Stimulated activated CD8-positive, alpha-beta memory T cell treated with anti-CD3 and anti-CD28 coated beads, Interleukin-4, amount 100 ng/mL, for 1 hour (primary cell): ENCODE measurements at places on chromosomes 6 and 20.

DNA sequence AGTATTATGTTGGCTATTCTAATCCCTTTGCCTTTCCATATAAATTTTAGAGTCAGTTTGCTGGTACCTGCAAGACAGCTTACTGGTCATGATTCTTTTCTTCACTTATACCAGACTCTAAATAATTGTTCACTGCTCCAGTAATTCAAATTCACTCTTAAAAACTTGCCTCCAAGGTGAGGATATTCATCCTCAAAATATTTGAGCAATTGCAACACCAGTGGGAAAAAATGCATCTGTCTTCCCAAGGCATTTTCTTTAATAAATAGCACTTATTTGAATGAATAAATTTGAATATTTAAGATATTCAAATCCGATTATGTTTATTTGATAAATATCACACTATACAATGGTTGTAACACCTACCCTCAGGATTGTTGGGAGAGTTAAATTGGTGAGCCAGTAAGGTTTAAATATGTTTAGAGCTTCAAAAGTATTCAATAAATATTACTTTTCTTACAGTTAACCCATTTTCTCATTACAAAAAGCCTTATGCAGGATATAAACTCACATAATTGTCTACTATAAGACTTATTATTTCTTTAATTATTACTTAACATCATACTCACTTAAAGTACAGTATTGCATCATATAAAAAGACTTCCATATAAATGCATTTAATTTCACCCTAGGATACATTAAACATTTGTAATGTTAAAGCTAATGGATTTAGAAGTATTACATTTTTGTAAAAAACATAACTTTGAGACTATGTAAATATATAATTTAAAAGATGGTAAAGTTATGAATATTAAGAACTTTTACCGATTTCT, 285.6 kb downstream of the SAMD5 start:
- no peak for DNase-seq

- DNase-seq, result no peak
Observed at GRCh38 chr6:24358219-24358821, 461 bp upstream of the DCDC2 start.

DNA sequence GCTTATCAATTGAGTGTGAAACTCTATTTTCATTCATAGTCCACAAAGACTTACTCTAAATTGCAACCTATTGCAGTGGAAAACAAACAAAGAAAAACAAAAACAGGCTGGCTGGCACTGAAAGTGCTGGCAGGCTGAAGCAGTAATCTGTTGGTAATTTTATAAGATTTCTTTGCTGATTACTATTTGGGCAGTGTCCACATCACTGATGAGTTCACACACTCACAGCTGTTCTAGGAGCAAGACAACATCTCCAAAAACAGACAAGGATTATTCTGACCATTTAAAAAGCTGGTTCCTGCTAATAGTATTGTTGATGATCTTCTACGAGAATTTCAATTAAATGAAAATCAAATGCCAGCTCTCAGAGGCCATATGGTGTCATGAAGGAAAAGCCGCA, 26.9 kb downstream of the MARCKS start:
- no peak for DNase-seq

GRCh38 chr6:68994521-68994920, 359.4 kb downstream of the ADGRB3 start:
- DNase-seq, result no peak

DNA sequence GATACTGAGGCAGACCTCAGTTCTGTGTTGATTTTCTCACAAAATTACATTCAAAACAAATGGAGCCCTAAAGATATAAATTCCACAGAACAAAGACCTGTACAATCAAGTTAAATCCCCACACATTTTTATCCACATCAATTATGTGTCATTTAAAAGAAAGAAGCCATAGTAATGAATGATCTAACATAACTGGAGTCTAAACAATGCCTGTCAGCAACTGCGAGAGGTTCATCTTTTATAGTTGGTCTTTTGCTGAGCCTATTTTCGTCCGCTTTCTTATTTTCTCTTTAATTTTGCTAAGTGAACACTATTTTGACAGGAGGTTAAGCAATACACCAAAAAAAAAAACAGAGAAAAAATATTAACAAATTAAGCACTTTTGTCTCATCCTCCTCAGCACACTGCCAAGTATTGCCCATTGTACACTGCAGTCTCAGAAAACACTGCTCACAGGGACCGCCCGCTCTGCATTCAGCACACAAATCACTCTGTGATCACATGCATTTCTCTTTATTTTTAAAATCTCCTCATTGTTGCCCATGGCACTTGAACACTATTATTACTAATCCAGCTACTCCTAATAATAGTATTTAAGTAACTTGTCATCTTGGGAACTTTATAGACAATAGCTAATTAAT, 140.8 kb downstream of the BTBD9 start:
- DNase-seq, result no peak

DNA sequence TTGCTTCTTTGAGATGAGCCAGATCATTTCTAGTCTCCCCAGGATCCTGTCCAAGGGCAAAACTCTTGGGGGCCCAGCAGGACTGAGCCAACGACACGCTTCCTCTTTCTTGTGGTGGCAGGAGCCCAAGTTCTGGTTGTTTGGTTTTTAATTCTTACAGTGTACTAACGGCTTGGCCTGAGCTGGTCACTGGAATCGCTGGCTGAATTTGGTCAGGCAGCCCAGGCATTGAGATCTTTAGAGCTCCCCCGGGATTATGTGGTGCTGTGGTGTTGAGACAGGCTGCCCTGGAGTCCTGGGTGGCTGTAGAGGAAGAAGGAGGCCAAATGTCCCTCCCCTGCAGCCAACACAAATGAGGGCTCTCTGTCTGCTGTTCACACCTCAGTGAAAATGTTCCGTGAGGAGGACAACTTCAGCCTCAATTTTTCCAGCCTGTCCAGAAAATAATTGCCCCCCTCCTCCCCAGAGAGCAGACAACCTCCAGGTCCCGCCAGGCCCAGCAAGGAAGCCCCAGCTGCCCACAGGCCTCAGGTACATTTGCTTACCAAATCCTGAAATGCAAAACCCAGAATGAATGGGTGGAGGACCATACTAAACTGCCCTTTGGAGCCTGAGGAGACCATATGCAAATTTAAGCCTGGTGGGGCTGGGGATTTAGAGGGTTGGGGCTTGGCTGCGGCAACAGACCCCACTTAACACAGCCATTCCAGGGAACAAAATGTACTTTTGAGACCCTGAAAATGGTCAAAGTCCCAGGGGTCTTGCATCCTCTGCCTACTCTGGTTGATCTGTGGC, 23.6 kb downstream of the BNIP5 start:
- no peak for DNase-seq

GRCh38 chr20:56460459-56460858, 8.0 kb upstream of the RTF2 start:
- DNase-seq, result no peak

GRCh38 chr20:13563854-13564253, 74.9 kb downstream of the TASP1 start:
- DNase-seq, result no peak
